ENCODE measurements at places on chromosomes 11 and 22. TPM values are rescaled to one million over a fixed set of nuclear protein-coding genes. Genes with fewer than 3 reads are reported as not detected.

The KRTAP5-1 gene
- not detected for total RNA-seq

The OR52A1 gene
- not detected for total RNA-seq

The KCNJ5 gene
- total RNA-seq = 0.07 TPM

The OR51D1 gene
- total RNA-seq = not detected

The GPR137 gene
- total RNA-seq = 57.9 TPM
